Neural cell (in vitro differentiated cells): ENCODE measurements at places on chromosomes 4 and X. TPM values are rescaled to one million over a fixed set of nuclear protein-coding genes. Genes with fewer than 3 reads are reported as not detected.

Gene FGD1
- polyA plus RNA-seq, result 9.8 and 13.6 TPM in 2 replicates

Gene SNCA
- polyA plus RNA-seq, result 66.1 and 70.5 TPM in 2 replicates

Gene ITIH6
- polyA plus RNA-seq, result not detected in 2 replicates

Gene FAM133A
- 4.9 and 6.4 TPM in 2 replicates for polyA plus RNA-seq

Gene PHOX2B
- not detected in 2 replicates for polyA plus RNA-seq

Gene PDE6B
- polyA plus RNA-seq, result 3.2 and 6.1 TPM in 2 replicates

Gene PPP1R2C
- polyA plus RNA-seq, result not detected in 2 replicates

Gene PHEX
- polyA plus RNA-seq, result 0.34 and 0.59 TPM in 2 replicates

Gene CSN2
- polyA plus RNA-seq, result not detected in 2 replicates

Gene C4orf54
- polyA plus RNA-seq, result 0.08 TPM in 1 of 2 replicates, not detected in the other

Gene NWD2
- 0.06 and 0.16 TPM in 2 replicates for polyA plus RNA-seq

Gene SEL1L3
- polyA plus RNA-seq, result 2.0 and 2.7 TPM in 2 replicates

Gene MAGEB2
- polyA plus RNA-seq, result not detected in 2 replicates

Gene AVPR2
- polyA plus RNA-seq, result not detected in 2 replicates

Gene TRIM75
- not detected in 2 replicates for polyA plus RNA-seq

Gene RHOXF1
- 1.6 TPM in 2 replicates for polyA plus RNA-seq

Gene HTN1
- not detected in 2 replicates for polyA plus RNA-seq

Gene SEC24B
- polyA plus RNA-seq, result 16.8 and 20.4 TPM in 2 replicates

Gene VCX
- not detected in 2 replicates for polyA plus RNA-seq

Gene DIAPH2
- polyA plus RNA-seq, result 0.07 and 0.14 TPM in 2 replicates

Gene ETDA
- polyA plus RNA-seq, result 1.6 TPM in 1 of 2 replicates, not detected in the other

Gene H2BW2
- not detected in 2 replicates for polyA plus RNA-seq

Gene RASL11B
- polyA plus RNA-seq, result 2.1 and 2.6 TPM in 2 replicates

Gene EDA
- polyA plus RNA-seq, result 1.1 and 1.3 TPM in 2 replicates

Gene HTR2C
- 7.2 and 8.6 TPM in 2 replicates for polyA plus RNA-seq

Gene SFRP2
- polyA plus RNA-seq, result 0.40 and 0.51 TPM in 2 replicates

Gene ARAP2
- 1.7 and 2.1 TPM in 2 replicates for polyA plus RNA-seq

Gene GAK
- 58.8 and 66.0 TPM in 2 replicates for polyA plus RNA-seq

Gene SCD5
- 212 and 226 TPM in 2 replicates for polyA plus RNA-seq

Gene TRO
- polyA plus RNA-seq, result 361 and 487 TPM in 2 replicates

Gene OCRL
- polyA plus RNA-seq, result 27.9 and 31.2 TPM in 2 replicates

Gene TRIML2
- polyA plus RNA-seq, result not detected in 2 replicates

Gene BEND2
- polyA plus RNA-seq, result not detected in 2 replicates

Gene FAM149A
- polyA plus RNA-seq, result 9.1 and 12.2 TPM in 2 replicates
